ENCODE measurements at places on chromosomes 2 and 18.

DNA sequence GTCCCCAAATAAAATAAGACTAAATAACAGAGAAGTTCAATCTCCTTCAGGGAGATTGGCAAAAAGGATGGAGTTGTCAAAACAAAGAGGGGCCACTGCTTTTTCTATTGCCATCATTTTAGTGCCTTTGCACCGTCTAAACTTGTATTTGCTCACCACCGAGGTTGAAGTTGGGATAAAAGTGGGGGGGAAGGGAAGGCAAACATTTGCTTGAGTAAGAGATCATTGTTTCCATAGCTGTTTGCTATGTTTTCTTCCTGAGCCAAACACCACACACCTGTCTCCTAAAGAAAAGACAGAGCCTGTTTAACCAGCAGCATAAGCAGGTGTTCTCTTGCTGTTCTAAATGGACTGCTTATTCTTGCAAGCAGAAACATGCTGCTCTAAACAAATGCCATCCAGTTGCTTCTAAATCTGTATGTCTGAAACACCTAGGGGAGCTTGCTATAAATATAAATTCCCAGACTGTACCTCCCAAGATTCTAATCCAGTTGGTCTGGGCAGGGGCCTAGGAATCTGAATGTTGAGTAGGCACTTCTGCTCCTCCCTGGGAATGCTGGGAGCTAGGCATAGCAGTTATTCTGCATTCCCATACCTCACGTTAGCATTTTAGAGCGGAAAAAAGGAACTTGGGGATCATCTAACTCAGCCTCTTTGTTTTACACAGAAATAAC is 179.4 kb upstream of the ARL4C start:
- DNase-seq: no peak

GRCh38 chr2:171726847-171727450 is 39.7 kb downstream of the DYNC1I2 start:
- DNase-seq: peak; percentile 29

DNA sequence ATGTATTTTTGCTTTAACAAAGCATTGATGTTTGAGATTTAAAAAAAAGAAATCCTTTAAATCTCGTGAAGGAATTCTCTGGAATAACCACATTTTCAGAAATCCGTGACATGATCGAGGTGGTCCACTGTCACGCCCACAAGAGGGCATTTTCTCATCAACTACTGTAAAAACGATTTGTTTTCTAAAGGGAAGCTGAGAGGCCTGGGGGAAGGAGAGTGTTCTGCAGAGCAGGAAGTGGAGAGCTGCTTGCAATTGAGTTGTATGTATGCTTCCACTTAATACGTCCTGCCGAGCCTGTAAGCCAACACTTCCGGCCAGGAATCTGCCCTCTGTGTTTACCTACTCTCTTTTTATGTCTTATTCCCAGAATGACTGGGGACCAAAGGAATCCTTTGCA is 19.4 kb downstream of the KLHL29 start:
- peak; percentile 49 for DNase-seq

GRCh38 chr18:2121224-2121623 is 450.1 kb downstream of the METTL4 start:
- DNase-seq: no peak

GRCh38 chr2:155301221-155301620 is 602.7 kb downstream of the KCNJ3 start:
- DNase-seq: no peak

DNA sequence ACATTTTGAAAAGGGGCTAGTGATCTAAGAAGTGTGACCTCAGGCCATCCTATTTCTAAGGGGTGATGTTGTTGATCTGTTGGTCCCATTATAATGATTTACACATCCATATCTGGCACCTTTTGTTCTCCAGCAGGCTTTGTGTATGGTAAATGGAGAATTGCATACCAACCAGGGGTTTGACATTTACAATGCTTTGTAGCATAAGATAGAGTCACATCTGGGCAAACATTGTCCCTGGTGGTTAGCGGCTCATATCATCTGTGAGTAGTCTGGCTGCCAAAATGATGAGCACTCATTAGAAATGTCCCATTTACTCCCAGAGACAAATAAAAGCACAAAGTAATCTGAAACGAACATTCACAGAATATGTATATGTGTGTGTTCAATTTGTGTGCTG is 1775.5 kb upstream of the CELF4 start:
- DNase-seq: no peak

- DNase-seq: no peak
Observed at GRCh38 chr2:10522726-10523405, 74.7 kb upstream of the ODC1 start.

DNA sequence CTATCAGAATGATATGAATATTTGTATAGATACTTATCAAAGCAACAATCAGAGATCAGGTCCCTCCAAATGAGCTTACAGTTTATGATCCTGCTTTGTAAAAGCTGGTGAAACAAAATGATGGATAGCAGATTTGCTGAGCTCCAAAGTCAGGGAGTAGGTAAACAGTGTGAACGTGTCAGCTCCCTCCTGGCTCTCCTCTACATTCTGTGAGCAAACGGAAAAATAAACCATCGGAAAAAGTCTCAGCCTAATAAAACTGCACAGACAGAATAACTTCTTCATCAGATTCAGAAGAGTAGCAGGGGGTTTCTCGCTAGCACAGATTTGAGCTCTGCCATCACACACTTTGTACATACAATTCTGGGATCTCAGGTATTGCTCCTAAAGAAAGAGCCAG is 51.3 kb downstream of the BCL11A start:
- no peak for DNase-seq

DNA sequence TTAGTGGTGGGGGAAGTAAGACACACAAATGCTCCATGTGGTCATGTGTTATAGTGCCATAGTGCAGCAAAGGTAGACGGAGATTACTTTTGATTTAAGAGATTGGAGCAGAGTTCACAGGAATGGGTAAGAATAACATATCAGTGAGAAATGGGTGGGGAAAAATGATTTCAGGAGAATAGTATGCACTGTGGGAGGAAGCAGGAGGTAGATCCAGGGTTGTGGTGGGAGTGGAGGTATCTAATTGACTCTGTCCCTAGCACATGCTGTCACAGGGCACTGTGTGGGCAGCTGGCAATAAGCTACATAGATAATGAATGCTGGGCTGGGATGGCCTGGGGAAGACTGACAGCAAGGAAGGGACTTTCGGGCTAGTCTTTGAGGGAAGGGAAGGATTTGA is 65.3 kb downstream of the STAT1 start:
- no peak for DNase-seq

DNA sequence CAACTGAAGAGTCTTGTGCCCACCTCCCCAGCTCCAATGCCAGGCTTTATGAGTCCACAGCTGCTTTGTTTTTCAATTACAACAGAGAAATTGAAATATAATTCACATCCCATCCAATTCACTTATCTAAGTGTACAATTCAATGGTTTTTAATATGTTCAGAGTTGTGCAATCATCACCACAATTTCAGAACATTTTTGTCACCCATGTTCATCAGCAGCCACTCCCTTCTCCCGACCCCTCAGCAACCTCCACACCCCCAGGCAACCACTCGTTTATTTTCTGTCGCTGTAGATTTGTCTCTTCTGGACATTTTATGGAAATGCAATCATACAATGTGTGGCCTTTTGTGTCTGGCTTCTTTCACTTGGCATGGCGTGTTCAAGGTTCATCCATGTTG is 23.3 kb downstream of the INHBB start:
- DNase-seq: no peak

GRCh38 chr18:79396431-79397246 is 909 bp downstream of the NFATC1 start:
- DNase-seq: no peak

DNA sequence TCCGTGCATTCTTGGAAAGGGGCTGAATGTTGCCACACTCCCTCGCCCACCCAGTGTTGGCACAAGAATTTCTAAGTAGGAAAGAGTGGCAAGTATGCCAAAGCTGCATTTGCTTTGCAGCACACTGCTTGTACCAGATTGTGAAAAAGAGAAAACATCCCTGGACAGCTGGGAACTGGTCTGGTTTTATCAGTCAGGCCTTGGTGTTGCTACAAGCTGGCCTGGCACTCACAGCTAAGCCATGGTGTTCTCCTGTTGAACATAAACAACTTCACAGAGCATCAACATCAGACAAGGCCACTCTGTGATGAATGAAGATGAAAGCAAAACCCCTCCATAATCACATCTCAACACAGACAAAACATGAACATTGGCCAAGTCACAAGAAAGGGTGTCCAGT is 4.2 kb upstream of the TRABD2A start:
- no peak for DNase-seq

GRCh38 chr2:134406736-134407135 is 152.9 kb downstream of the MGAT5 start:
- DNase-seq: no peak

DNA sequence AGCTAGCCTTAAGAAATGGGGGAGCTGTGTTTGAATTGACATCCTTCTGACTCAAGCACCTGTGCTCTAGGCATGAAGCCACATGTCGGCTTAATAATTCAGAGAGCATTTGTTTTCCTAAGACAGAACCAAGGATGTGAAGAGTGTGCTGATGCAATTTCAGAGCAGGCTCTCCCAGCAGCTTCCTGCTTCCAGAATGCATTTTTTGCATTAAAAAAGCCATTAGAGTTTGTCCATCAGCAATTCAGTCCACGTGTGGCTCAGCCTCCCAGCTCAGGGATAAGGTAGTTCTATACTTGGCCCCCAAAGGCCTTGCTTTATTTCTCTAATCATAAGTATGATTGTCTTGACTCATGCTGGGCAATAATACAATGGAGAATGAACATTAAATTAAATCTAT is 37.7 kb downstream of the DOCK10 start:
- DNase-seq: no peak

- DNase-seq: peak; percentile 77
Observed at GRCh38 chr2:160970052-160970965, 189.9 kb upstream of the TANK start.

GRCh38 chr18:48293954-48294898 is 115.0 kb downstream of the ZBTB7C start:
- no peak for DNase-seq

Measured in AG09319 (cell line).